Ascending aorta (tissue), 2 donors: ENCODE measurements at places on chromosomes 13 and 19. TPM values are rescaled to one million over a fixed set of nuclear protein-coding genes. Genes with fewer than 3 reads are reported as not detected.

Gene RPL36
- total RNA-seq: 885 TPM

Gene ZNF358
- 163 TPM for total RNA-seq

DNA sequence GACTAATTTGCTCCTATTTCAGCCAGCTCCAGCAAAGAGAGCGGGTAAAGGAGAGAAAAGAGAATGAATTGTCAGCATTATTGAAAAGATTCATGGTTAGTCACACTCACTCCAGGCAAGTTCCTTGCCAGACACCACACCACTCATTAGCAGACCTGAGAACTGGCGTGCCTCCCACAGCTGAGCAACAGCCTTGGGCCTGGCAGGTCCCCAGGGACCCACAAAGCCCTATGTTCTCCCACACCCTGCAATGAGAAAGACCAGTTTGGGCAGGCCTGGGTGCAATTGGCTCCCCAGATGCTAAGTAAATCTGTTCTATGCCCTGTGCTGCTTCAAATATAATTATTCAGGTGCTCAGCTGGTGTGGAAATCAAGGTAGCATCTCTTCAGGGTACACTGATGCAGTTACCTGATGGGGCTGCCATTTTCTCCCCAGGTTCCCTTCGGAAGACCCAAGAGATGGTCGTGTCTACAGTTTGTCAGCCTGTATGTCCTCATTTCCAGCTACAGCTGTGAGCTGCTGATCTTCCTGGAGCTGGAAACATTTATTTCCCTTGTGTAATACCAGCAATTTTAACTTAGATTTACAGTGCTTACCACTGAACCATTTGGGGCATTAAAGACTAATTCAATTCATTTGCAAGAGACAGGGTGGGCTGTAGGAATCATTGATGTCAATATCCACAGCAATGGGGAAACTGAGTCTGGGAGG lies 405.0 kb downstream of the COG6 start:
- peak; percentile 46 for DNase-seq

Gene CYP4F3
- not detected for total RNA-seq

GRCh38 chr19:48639483-48640375 lies 2.5 kb upstream of the DBP start:
- no peak for DNase-seq

Gene GPR12
- total RNA-seq: not detected

DNA sequence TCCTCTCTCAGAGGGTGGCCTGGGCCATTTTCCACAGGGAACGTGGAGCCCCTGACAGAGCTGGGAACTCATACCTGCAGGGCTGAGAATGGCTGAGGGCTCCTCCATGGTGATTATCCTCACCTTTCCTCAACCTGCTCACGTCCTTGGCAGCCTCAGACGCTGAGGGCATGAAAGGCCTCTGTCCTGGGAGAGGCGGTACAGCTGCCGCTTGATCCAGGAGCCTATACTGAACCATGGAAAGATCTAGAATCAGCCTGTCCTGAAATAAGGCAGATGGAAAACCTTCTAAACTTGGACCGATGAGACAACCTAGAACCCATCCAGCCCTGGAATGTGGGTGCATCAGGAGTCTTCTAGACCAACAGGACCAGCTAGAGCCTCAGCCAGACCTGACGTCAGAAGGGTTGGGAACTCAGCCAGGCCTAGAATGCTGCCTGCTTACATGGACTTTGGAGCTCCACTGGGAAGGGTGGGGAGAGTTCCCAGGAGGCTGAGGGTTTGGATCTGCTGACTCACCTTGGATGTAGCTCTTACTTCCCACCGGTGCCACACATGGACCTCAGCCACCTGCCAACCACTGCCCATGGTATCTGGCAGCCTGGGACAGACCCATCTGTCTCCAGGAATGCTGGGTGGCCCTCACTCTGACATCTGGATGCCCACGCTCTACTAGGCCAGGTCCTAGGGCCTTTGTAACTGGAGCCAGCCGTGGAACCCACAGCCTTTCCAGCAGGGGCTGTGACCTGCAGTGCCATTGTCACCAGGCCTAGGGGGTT lies 7.5 kb downstream of the KCTD15 start:
- DNase-seq: no peak

GRCh38 chr13:36158611-36159010 lies 27.4 kb upstream of the DCLK1 start:
- DNase-seq: no peak

DNA sequence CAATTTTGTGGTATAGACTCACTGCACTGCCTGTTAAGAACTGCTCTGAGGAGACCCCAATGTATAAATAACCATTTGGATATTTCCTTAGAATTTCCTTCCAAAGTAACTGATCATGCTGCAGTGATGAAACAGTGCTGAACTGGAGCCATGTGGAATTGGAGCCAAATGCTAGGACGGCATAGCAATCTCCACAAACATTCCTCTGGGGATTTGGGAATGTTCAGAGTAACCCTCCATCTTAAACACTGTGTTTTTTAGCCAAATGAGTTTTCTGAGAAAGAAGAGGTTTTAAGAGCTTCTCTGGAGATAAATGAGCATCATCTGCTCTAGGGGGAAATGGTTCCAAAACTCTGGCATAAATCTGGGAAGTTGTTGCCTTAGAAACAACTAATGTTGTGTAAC lies 98.2 kb downstream of the OLFM4 start:
- DNase-seq: no peak

DNA sequence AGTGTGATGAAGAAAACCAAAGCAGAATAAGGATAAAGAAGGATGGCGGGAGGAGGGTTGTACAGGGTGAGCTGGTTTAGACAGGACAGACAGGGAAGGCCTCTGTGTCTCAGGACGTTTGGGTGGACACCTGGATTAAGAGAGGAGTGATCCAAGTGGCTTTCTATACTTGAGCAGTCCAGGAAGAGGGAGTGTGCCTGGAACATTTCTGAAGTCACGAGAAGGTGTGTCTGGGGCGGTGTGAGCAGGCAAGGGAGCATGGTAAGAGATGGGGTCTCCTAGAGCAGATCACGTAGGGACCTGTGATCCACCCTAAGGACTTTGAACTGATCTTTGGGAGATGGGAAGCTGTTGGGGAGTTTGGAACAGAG lies 15.4 kb upstream of the STK24 start:
- DNase-seq: no peak

GRCh38 chr19:1417145-1417544 lies 9.8 kb downstream of the DAZAP1 start:
- DNase-seq: no peak

GRCh38 chr13:83547043-83547442 lies 335.2 kb downstream of the SLITRK1 start:
- DNase-seq: no peak

DNA sequence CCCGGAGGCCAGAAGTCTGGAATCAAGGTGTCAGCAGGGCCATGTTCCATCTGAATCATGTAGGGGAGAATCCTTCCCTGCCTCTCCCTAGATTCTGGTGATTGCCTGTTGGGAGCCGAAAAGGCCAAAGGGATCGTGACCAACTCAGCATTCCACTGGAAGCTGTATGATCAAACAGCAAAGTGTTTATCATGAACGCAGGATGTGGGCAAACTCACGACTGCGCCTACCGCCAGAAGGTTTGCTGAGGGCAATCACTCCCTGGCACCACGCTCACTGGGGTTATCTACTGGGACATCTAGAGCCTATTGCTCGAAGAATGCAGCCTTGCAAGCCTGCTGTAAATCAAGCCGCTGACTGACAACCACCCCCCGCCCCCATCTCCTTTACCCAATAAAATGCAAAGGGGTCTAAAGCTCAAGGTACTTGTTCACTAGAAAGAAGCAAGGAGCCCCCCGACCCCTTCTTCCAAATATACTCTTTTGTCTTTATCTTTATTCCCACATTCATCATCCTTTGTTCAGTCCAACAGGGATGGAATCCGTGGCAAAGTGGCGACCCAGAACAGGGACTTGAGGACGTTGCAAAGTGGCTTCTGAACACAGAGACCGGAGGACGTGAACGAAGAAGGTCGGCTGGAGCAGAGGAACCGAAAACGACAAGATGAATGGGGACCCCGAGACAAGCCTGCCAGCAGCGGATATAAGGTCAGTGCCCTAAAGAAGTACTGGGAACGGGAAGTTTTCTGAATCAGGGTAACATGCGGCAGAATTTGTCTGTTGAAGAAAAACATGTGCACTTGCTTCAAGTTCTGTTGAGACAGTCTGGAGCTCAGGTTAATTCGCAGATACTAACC lies 16.8 kb downstream of the CLEC4M start:
- no peak for DNase-seq

- DNase-seq: no peak
Measured at GRCh38 chr19:19276851-19277250, 3.8 kb upstream of the TM6SF2 start.

GRCh38 chr19:31274251-31275067 lies 74.8 kb downstream of the TSHZ3 start:
- no peak for DNase-seq

Gene C19orf85
- not detected for total RNA-seq

Gene SULT2A1
- 2.1 TPM for total RNA-seq

Gene HRC
- total RNA-seq: not detected

Gene SOX1
- total RNA-seq: not detected

Gene CEACAM8
- total RNA-seq: not detected

GRCh38 chr13:28147495-28147894 lies 9.2 kb downstream of the PAN3 start:
- DNase-seq: no peak

DNA sequence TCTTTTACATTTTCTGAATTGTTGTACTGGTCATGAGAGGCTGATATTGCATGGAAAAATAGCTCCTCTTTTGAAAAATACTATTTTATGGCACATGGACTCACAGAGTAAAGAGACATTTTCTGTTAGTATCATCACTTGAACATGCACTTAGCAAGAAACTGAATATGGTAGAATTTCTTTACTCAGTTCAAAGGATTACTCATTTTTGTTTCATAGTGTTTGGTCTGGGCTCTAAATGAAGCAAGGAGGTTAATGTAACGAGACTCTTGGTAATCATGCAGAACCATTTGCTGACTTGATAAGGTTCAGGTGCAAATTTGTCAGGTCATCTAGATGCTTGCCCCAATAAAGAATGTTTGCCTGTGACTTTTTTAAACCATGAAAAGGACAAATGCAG lies 63.2 kb downstream of the GPC6 start:
- no peak for DNase-seq

Gene SLC25A41
- total RNA-seq: not detected

DNA sequence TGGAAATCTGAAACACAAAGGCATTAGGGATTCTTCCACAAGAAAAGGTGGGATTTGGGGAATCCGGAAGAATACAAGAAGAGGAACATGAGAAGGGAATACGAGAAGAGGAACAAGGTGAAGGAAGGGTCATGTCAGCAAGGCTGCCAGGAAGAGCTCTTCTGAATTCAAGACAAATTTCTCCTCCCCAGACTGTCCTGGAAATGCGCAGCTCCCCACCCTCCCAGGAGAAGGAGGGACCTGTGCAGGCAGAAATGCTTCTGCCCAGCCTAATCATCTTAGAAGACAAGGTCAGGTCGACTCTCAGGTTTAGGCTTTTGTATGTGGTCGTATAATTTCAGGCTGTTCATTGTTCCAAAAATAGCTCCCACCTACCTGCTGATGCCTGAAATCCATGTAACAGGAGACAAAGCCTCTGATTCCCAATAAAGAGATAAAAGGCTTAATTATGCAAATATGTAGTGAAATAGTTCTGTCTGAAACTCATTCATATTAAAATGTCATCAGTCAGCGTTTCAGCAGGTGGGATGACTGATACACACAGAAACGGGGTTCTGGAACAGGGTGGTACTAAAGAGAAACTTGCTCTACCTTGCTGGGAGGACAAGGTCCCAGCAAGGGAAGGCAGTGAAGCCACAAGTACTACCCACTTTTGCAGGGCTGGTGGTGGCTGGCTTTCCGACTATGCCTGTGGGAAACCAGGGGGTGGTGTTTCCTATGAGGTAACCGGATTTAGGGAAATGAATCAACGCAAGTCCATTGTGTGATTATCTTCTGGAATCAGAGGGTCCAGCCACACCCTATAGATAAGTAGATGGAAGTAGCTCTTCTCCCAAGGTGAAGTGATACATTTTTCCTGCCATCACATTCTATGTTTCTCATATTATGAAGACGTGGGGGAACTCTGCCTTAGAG lies 76.1 kb downstream of the KL start:
- no peak for DNase-seq

GRCh38 chr19:32406161-32407003 lies 812 bp downstream of the DPY19L3 start:
- no peak for DNase-seq

Gene LILRB1
- total RNA-seq: 2.7 TPM

GRCh38 chr19:35375505-35376307 lies 4.8 kb downstream of the GPR42 start:
- no peak for DNase-seq

GRCh38 chr13:62704875-62705274 lies 1289.2 kb upstream of the PCDH20 start:
- no peak for DNase-seq

DNA sequence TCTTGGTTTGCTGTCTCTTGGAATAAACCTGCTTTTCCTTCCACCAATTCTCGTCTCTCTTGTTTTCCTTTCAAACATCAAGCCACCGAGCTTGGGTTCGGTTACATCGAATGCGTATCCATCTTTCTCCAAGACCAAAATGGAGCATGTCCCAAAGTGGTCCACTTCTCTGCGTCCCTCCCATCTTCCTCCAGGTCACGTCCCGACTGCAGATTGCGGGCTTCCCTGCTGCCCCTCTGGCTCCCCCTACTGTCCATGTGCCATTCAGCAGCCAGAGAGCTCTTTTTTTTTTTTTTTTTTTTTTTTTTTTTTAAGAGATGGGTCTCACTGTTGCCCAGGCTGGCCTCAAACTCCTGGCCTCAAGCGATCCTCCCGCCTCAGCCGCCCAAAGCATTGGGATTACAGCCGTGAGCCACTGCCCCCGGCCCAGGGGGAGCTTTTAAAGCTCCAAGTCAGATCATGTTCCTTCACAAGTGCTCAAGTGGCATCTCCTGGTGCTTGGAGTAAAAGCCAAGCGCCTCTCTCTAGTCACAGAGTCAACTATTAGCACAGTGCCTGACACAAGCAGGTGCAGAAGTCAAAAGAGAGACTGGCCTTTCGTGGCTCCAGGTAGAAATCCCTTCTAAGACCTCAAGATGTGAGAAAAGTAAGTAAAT lies 10.0 kb downstream of the COL5A3 start:
- DNase-seq: peak; percentile 80

DNA sequence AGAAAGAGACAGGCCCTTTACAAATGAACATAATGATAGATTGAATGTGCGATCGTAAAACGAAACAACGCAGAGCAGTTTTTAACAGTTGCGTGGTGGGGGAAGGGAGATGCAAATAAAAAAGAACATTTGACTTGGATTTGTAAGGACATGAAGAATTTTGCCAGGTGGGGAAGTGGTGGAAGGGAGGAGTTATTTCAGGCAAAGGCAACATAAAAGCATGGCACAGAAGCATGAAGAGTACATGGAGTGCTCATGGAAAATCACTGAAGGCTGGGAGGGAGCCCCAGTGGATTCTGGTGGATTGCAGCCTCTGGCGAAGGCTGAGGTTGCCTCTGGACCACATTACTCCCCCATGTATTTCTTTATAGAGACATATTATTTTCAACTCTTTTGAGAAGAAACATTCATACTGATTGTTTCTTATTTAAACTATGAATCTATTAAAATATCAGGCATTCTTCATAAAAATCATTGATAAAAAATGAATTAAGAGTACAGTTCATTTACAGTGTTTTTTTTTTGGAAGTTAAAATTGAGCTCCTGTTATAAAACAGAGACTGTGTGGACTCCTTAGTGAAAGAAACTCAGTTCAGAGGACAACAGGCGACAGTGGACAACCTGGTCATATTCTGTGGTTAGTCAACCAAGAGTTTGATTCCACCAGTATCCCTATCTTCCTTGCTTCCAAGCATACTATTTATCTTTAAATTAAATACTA lies 57.5 kb downstream of the STARD13 start:
- DNase-seq: no peak
